ENCODE measurements at places on chromosomes 1 and 21.
A peak's percentile ranks its signal among the peaks of the same experiment; 100 is the strongest.

DNA sequence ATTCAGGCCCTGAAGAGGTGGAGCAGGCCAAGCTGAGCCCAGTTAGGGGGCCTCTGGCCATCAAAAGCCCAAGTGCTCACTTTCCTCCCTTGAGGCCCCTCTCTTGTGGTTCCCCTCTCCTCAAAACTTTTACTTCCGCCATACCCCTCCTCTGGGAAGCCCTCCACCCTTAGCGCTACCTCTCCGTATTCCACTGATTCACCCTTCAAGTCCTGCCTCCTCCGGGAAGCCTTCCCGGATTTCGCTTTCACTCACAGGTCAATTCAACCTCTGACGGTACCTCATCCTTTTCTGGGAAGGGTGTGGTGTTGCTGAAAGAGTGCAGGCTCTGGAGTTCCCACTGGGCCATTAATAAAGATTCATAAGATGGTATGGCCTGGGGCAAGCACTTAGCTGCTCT lies 19.1 kb downstream of the SPOCD1 start:
- no peaks in the 10 kb centered on the region for H3K36me3 ChIP-seq
- H3K4me3 ChIP-seq = no peak overlapping the region
- H3K27me3 ChIP-seq = peaks cover 22% of the 10 kb centered on the region
- DNase-seq = no peak
- no peak overlapping the region for H3K27ac ChIP-seq

GRCh38 chr1:109543988-109544735 lies 4.3 kb upstream of the GNAI3 start:
- H3K27me3 ChIP-seq = no peaks in the 10 kb centered on the region
- peaks cover 17% of the 10 kb centered on the region for H3K36me3 ChIP-seq
- H3K27ac ChIP-seq = no peak overlapping the region
- no peak overlapping the region for H3K4me3 ChIP-seq

GRCh38 chr1:36182734-36183133 lies 26.8 kb downstream of the MAP7D1 start:
- peaks cover 34% of the 10 kb centered on the region for H3K36me3 ChIP-seq
- H3K27me3 ChIP-seq = no peaks in the 10 kb centered on the region
- peak overlapping the region; percentile 7 for H3K27ac ChIP-seq
- H3K4me1 ChIP-seq = peaks cover 6% of the 10 kb centered on the region

GRCh38 chr1:6220236-6220635 lies 14.3 kb downstream of the RNF207 start:
- H3K4me3 ChIP-seq = no peak overlapping the region
- peaks cover 11% of the 10 kb centered on the region for H3K27me3 ChIP-seq
- no peak for DNase-seq
- H3K36me3 ChIP-seq = peaks cover 18% of the 10 kb centered on the region
- no peak overlapping the region for H3K27ac ChIP-seq

GRCh38 chr1:25031601-25031965 lies 101.5 kb upstream of the RUNX3 start:
- H3K4me1 ChIP-seq = peaks cover 59% of the 10 kb centered on the region
- H3K36me3 ChIP-seq = peaks cover 13% of the 10 kb centered on the region
- no peaks in the 10 kb centered on the region for H3K27me3 ChIP-seq
- DNase-seq = no peak
- H3K4me3 ChIP-seq = peak overlapping the region; percentile 61
- H3K27ac ChIP-seq = peak overlapping the region; percentile 99

DNA sequence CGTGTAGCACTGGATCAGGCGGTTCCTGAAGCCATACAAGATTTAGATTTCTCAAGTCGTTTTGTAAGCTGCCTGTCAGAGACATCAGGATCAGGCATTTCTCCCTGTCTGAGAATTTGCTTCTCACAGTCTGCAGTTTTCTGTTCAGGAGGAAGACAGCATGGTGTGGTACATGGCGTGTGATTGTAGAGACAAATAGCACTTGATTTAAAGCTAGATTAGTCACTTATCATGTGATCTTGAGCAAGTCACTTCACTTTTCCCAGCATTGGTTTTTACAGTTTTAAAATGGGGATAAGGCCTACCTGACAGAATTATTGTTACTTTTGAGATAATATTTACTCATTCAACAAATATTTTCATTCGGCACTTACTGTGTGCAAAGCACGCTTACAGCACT lies 63.3 kb downstream of the AK4 start:
- H3K4me3 ChIP-seq = no peak overlapping the region
- H3K27ac ChIP-seq = no peak overlapping the region
- DNase-seq = no peak
- peaks cover 3% of the 10 kb centered on the region for H3K36me3 ChIP-seq

GRCh38 chr1:114107474-114108435 lies 45.9 kb downstream of the SYT6 start:
- H3K27ac ChIP-seq = no peak overlapping the region
- no peak overlapping the region for H3K4me3 ChIP-seq
- no peaks in the 10 kb centered on the region for H3K36me3 ChIP-seq
- DNase-seq = no peak

DNA sequence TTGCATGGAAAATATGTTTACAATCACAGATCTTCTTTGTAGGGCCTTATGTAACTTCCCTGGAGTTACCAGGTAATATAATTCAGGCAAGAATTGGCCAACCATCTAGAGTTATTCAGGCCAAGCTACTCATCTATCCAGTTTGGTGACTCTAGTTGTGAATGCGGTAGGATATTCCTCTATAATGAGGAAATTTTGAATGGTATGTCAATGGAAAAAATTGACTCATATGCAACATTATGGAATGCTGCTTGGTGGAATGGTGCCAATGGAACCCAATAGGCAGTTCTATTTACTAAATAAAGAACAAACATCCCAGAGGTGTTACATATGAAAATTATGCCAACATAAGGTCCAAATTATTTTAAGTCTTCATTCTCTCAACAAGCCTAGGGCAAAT lies 5.6 kb upstream of the TNFSF18 start:
- H3K27me3 ChIP-seq = no peaks in the 10 kb centered on the region
- no peak overlapping the region for H3K4me3 ChIP-seq
- no peak overlapping the region for H3K27ac ChIP-seq
- H3K36me3 ChIP-seq = no peaks in the 10 kb centered on the region

- no peaks in the 10 kb centered on the region for H3K27me3 ChIP-seq
- no peak overlapping the region for H3K4me3 ChIP-seq
- peaks cover 34% of the 10 kb centered on the region for H3K4me1 ChIP-seq
These were observed 34.1 kb downstream of the SOAT1 start for GRCh38 chr1:179327679-179328078.

DNA sequence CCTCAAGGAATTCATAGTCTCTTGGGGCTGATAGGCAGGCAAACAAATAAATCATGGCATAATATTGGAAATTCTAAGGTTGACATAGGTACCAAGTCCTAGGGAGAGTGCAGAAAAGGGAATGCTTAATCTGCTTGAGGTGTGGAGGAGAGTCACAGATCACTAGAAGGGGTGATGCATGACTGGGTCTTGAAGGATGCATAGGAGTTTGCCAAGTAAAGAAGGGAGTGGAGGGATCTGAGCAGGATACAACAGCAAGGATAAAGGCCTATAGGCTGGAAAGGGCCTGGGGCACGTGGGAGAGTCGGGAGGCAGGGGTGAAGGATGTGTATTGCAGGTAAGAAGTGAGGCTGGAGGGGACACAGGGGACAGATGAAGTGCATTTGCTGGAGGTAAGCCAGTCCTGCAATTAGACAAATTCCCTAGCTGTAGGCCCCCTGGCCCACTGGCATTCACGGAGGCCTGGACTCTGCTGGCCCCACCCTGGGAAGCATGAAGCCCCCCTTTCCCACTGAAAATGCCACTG lies 15.9 kb downstream of the IGSF21 start:
- no peaks in the 10 kb centered on the region for H3K36me3 ChIP-seq
- no peaks in the 10 kb centered on the region for H3K4me1 ChIP-seq
- H3K27ac ChIP-seq = no peak overlapping the region
- DNase-seq = no peak

GRCh38 chr1:168608796-168609715 lies 32.7 kb downstream of the XCL1 start:
- no peak overlapping the region for H3K4me3 ChIP-seq
- no peak overlapping the region for H3K27ac ChIP-seq
- peaks cover 11% of the 10 kb centered on the region for H3K27me3 ChIP-seq
- no peaks in the 10 kb centered on the region for H3K36me3 ChIP-seq
